CD4-positive, alpha-beta T cell treated with Interleukin-1 beta for 1 hour (primary cell): ENCODE measurements at places on chromosomes 7 and 10.
A peak's percentile ranks its signal among the peaks of the same experiment; 100 is the strongest.

GRCh38 chr10:3043512-3044368, 23.6 kb upstream of the PFKP start:
- DNase-seq: peak; percentile 46

DNA sequence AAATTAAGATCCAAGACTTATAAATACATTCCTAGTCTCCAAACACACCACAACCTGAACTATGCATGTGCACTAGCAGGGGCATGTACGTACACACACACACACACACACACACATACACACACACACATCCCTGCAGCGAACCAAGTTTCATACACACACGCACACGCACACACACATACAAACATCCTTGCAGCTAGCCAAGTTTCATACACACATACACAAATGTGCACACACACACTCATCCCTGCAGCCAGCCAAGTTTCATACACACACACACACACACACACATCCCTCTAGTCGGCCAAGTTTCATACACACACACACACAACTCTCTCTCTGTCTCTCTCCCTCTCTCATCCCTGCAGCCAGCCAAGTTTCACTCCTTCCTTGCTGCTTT, 82.7 kb upstream of the WIPF3 start:
- DNase-seq: no peak

DNA sequence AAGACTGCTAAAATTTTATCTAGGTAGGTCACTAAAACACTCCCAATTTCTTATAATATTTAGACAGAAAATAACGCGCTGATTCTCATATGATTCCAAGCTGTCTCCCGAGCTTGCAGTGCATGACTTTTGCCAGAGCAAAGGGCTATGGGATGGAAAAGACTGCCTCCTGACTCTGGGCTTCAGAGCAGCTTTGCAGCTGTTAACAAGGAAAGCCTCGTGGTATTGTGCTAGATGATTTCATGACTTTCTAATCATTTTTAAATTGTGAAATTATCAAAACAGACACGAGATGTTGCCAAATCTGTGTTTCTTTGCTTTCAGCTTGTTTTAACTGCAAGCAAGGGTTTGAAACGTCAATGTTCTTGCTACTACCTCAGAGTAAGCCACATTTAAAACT, 238.3 kb downstream of the AGMO start:
- DNase-seq: no peak

GRCh38 chr10:110093722-110094121, 85.9 kb downstream of the ADD3 start:
- no peak for DNase-seq

DNA sequence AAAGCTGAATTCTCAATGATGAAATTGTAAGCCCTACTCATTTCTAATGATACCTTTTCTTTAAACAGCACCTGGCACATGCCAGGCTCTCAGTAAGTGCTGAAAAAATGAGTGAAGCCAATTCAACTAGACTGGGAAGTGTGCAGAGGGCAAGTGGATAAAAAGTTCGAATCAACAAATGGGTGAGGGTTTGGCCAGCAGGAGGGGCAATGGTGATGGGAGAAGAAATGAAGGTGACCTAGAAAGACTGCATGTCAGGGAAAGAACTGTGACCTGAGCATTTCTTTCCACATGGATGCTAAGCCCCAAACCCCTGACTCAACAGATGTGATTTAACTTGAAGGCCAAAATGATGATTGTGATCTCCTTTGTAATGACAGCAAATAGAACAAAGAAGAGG, 54.6 kb downstream of the DKK1 start:
- no peak for DNase-seq

- DNase-seq: no peak
These were observed 216.8 kb upstream of the ZNF32 start for GRCh38 chr10:43865265-43866135.

DNA sequence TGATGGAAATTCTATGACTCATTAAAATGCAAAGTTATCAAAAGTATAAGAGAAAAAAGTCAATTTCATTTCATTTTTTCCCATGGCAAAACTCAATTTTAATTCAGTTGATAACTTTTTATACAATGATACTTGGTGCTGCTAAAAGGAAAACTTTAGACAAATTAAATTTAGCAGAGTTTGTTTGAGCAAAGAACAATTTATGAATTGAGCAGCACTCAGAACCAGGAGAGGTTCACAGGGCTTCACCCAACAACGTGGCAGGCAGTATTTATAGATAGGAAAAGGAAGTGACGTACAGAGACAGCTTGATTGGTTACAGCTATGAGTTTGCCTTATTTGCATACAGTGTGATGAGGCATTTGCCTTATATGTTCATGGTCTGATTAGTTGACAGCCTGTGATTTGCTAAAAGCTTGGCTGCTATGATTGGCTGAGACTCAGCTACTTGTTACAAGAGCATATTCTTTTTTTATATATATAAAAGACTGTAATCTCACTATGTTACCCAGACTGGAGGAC, 157.2 kb upstream of the CELF2 start:
- DNase-seq: no peak

DNA sequence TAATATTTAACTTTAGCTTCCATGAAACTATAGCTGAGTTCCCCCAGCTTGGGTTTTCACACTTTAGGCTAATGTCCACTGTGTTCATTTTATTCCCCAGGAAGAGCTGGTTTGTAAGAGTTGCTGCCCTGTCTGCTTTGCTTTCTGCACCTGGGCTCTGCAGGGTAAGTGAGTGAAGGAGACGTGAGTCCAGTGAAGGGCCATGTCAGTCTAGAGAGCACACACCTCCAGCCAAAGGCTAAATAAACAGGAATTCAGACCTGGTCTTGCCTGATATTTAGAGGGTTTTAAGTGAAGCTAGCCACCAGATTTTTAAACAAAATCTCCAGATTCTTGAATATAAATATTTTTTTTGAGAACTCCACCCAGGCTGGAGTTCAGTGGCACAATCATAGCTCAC, 24.5 kb upstream of the FZD1 start:
- no peak for DNase-seq

DNA sequence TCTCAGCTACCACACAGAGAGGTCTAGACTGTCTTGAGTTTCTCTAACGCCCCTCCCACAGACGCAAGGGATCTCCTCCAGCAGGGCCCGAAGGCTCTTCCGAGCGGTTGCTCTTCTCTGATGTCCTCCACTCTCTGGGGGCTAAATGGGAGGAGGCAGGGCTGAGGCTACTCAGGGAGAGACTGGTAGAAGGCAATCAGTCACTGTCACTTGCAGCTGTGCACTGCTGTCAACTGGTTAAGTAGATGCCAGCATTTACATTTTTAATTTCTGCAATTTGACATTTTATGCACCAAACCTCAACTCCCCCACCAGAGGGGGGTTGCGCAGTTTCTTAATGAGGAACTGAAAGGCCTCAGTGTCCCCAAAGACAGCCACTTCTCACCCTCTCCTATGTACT, 442.8 kb downstream of the PLXNA4 start:
- no peak for DNase-seq

DNA sequence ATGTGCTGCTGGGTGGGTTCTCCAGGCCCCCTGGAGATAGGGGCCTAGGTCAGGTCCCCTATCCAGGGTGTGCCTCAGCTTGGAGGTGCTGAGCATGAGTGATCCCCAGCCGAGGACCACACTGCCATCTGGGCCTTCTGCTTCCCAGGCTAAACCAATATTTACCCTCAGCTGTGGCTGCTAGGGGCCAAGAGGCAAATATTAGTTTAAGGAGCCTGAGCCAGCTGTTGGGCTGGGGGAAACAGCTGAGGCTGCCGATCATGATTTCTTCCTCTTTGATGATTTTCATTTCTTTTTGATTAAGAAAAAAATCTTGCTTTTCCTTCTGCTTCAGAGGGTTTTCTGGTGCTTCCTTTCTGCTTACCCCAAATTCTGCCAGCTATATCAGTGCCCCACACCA, 83.4 kb downstream of the NEURL1 start:
- no peak for DNase-seq

- DNase-seq: no peak
These were observed 828.8 kb upstream of the MBL2 start for GRCh38 chr10:53601260-53601875.
